Activated CD4-positive, alpha-beta T cell treated with anti-CD3 and anti-CD28 coated beads, Interleukin-2, amount 50 U/mL, for 48 hours (primary cell): ENCODE measurements at places on chromosomes 4 and X.

- no peak for DNase-seq
Observed at GRCh38 chr4:72666910-72667309, 97.9 kb upstream of the ADAMTS3 start.

DNA sequence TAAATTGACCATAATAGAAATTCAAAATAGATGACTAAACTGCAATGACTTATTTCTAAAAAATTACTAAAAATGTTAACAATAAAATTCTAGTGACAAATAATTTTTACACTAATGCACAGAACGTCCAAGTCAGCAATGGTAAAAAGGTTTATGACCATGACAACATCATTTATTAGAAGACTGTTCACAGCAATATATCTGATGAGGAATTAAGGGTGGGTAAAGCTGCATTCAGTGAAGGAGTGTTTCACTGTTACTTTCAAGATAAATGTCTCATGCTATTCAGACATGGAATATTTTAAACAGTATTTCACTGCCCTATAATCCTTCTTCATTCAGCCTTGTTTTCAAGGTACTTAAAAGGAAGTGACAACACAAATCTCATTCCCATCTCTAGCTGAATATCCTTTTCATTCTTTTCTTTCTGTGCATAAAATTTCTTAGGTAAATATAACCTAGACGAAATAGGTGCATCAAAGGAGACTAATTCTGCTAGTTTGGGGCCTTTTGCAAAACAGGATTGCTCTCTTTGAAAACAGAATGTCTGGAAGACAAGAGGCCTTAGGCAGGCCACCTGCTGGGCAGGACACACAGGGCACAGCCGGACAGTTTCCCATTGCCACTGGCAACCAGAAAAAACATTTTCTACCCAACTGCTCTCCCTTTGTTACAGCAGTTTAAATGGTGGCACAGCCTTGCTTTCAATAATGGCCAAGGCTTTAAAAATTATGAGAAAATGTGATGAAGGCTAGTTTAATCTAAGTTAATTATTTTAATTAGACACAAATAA lies 600.3 kb downstream of the SPRY1 start:
- no peak for DNase-seq

- no peak for DNase-seq
Observed at GRCh38 chr4:14919785-14920184, 82.5 kb upstream of the CPEB2 start.

DNA sequence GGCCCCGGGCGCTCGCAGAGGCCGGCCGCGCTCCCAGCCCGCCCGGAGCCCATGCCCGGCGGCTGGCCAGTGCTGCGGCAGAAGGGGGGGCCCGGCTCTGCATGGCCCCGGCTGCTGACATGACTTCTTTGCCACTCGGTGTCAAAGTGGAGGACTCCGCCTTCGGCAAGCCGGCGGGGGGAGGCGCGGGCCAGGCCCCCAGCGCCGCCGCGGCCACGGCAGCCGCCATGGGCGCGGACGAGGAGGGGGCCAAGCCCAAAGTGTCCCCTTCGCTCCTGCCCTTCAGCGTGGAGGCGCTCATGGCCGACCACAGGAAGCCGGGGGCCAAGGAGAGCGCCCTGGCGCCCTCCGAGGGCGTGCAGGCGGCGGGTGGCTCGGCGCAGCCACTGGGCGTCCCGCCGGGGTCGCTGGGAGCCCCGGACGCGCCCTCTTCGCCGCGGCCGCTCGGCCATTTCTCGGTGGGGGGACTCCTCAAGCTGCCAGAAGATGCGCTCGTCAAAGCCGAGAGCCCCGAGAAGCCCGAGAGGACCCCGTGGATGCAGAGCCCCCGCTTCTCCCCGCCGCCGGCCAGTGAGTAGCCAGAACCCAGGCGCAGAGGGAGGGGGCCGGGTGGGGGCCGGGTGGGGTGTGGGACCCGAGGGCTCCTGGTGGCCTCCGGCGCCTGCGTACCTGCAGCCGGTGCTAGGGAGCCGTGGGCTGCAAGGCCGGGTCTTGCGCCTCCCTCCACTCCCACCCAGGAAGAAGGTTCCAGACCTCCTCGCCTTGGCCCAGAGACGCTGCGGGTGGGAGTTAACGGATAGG lies 534 bp downstream of the MSX1 start:
- no peak for DNase-seq

GRCh38 chr4:67256388-67257043 lies 288.8 kb downstream of the CENPC start:
- no peak for DNase-seq

GRCh38 chr4:17688011-17688441 lies 73.6 kb downstream of the MED28 start:
- no peak for DNase-seq

DNA sequence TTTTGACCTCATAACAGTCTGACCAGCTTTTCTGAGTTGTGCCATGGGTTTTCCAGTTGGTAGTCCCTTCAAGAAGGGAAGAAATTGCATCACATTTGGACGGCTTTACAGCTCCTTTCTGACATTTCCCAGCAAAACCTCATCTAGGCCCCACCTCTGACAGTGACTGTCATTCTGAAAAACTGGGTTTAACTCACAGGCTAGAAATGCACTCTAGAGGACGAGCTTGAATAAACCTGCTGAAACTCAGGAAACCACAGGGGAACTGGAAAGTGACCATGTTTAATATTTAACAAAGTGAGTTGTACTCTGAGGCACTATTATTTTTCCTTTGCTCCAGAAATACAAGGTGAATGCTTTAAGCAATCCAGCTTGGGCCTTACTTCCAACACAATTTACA lies 434.3 kb upstream of the RASGEF1B start:
- no peak for DNase-seq

DNA sequence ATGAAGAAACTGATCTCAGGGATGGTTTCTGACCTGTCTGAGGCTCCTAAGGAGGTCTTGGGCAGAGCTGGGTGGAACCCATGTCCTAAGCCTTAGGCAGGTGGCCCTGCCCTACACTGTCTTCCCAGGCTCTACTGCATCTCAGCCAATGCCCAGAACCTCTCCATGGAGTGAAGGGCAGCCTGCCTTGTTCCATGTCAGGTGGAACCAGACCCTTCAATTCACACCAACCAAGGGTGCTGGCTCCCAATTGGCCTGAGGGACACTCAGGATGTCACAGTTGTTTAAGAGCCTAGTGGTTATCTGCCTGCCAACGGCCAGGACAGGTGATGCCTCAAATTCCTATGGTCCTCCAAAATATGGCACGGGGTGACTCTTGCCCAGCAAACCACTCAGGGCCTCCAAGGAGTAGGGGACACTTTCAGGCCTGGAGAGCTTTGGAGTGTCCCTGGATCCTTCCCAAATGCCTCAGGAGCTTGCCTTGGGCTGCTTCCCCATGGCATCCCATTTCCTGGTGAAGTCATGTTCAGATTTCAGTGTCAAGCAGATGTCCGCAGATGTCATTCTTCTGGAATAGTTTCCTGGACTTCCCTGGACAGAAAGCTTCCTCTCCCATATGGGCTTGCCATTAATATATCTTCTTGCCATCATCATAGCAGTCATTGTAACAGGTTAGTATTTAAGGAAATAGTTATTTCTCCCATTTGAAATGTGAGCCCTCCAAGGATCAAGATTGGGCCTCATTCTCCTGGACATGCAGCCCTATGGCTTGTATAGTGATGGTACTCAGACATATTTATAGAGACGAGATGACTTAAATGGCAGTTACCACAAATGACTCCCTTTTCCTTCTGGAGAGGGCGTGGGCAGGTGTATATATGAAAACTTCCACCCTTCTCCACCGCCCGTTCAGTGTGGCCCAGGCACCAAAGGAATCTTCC lies 67.1 kb downstream of the MED28 start:
- no peak for DNase-seq

DNA sequence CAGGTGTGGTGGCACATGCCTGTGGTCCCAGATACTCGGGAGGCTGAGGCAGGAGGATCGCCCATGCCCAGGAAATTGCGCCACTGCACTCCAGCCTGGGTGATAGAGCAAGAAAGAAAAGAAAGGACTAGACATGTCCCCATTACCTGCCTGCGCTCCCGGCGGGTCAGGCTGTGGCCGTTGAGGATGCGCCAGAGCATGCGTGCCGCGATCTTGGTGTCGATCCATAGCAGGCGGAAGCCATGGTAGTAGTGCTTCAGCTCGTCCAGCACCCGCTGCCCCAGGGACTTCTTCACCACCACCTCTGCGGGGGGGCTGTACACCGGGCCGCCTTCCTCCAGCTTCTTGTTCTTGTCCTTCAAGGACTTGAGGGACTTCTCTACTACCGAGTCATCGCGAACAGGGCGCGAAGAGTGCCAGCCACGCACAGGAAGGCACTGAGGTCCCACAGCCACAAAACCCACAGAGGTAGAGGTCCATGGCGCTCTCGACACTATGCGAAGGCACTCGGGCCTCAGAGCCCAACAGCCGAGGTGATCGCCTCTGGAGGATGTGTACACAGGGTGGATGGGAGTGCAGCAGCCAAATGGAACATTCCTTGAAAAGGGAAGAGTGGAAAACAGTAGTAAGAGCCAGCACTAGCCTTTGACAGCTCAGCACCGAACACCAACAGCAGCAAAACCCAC lies 14.6 kb downstream of the LETM1 start:
- no peak for DNase-seq

DNA sequence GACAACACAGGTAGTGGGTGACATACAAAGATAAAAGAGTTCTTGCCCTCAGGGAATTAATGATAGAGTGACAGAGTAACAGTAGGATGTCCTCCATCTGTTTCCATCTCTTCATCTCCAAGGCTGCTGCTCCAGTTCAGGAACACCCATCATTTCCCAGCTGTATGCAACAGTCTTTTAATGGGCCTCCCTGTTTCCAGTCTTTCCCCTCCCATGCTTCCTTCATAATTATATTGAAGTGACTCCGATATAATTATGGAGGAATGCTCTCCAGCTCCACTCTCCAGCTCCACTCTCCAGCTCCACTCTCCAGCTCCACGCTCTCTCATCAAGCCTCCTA lies 65.3 kb upstream of the MSN start:
- no peak for DNase-seq

GRCh38 chrX:1418901-1419544 lies 27.1 kb upstream of the SLC25A6 start:
- no peak for DNase-seq

DNA sequence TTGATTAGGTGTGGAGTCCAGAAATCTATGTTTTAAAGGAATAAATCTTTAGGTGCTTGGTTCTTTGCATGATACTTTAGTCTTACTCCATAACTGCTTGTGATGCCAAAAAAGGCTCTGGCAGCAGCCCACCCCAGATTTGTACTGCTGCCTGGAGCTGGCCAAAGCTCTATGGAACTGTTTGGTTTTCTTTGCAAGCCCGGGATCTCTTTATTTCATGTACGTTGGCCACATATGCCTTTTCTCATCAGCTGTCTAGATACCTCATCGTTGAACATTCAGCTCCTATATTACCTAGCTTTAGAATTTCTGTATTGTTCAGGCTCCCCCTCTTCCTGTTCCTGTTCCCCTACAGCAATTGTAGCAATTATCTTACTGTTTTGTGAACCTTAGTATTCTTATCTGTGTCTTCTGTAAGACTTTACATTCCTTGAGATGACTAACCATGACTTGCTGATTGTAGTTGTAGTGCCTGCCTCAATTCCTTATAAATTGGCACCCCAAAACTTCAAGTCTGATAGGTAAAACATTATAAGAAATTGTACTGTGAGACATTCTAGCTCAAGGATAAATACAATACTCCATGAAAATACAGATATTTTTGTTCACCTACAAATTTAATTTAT lies 199.4 kb upstream of the GPRIN3 start:
- no peak for DNase-seq

- no peak for DNase-seq
Observed at GRCh38 chr4:100736641-100737451, 219.0 kb upstream of the EMCN start.
